ENCODE measurements at places on chromosomes 5 and 9.

GRCh38 chr5:111863801-111864200, 106.8 kb upstream of the NREP start:
- no peak for DNase-seq

DNA sequence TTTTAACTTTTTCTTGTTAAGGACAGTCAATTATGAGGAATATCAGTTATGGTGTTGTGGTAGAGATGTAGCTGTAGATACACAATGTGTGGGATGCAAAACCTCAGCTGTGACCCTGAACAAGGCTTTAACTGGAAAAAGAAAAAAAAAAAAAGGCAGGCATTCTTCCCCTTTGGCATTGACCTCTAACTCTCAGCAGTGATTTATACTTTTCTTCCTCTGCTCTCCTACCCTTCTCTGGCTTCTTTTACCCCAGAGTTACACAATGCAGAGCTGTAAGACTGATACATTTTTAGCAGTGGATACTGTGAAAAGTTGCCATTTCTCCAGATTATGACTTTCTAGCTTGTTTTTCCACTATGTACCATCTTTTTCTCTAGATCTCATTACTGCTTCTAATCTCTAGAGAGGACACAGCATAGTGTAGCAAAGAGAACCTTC, 2.0 kb downstream of the CTNNAL1 start:
- DNase-seq = no peak

GRCh38 chr5:53779541-53779981, 219.1 kb downstream of the NDUFS4 start:
- no peak for DNase-seq

DNA sequence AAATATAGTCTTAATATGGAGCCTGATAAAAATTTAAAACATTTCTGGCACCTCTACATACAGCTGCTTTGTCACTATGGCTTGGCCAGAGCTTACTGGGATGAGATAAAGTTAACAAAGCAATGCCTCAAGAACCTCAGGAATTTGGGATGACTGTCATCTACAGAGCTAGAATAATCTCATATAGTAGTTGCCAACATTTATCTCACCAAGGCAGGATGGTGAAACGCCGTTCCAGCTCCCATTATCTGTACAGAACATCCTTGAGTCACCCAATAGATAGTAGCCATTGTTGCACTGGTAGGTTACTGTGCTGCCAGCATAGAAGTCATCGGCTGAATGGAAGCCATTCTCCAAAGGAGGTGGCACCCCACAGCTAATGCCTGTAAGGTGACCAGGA, 94.6 kb upstream of the TXNDC8 start:
- DNase-seq = no peak

GRCh38 chr5:110751902-110752762, 13.3 kb downstream of the SLC25A46 start:
- no peak for DNase-seq

DNA sequence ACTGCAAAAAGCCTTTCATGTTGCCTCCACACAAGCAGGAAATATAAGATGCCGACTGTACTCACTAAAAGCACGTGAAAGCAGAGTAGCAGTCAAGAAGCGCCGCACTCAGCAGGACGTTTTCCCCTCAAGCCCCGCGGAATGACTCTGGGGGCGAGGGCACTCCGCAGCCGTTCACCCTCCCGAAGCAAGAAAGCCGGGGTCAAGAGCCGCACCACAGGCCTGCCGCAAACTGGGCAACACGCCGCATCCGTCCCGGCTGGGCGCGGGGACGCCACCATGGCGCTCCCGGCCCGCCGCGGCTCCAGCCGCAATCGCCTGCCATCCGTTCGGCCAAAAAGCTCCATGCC, 364 bp downstream of the RPS6 start:
- DNase-seq = peak; percentile 51

DNA sequence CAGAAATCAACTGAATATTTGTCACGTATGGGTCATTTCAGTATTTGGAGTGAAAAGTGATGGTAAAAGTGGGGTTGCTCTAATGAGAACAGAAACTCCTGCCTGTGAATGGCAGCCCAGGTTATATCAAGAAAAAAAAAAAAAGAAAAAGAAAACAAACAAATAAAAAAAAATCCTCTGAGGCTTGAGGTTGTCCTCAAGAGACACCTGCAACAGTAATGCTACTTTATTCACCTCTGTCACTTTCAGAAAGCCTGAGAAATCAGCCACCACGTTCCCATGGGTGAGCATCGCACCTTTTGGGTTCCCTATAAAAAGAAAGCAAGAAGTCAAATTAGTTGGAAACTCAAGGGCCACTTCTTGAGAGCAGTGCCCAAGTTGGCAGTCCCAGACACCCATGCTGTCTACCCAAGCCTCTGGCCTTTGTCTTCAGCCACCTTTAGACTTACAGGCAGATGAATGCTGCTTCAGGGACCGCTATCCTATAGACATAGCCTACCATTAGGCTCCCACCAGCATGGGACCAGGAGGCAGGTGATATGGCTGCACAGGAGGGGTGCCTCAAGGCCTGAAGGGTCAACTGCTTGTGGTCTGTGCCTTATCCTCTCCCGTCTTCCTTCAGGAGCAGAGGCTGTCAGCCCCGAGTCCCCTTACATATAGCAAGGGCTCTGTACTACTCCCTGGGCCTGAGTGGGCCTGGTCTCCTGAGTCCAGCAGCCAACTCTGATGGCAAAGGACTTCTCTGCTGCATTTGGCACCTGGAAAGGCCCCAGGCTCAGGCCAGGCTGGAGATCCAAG, 31.1 kb upstream of the MEIKIN start:
- DNase-seq = peak; percentile 23

- DNase-seq = no peak
Measured at GRCh38 chr5:67153292-67153691, 43.3 kb downstream of the CD180 start.

DNA sequence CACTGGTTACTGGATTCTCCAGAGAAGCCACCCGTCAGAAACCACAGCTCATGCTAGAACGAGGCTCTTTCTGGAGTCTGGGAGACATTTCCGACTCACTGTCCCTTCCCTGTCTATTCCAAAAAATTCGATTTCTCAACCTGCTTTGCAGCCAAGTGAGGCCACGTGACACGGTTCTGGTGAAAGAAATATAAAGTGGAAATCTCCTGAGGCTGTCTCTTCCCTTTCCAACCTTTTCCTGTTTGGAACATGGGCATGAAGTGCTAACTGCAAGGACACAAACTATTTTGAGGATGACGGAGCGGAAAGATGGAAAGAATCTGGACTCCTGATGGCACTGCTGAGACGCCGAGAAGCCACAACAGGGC, 6.1 kb upstream of the PTGS1 start:
- DNase-seq = no peak

DNA sequence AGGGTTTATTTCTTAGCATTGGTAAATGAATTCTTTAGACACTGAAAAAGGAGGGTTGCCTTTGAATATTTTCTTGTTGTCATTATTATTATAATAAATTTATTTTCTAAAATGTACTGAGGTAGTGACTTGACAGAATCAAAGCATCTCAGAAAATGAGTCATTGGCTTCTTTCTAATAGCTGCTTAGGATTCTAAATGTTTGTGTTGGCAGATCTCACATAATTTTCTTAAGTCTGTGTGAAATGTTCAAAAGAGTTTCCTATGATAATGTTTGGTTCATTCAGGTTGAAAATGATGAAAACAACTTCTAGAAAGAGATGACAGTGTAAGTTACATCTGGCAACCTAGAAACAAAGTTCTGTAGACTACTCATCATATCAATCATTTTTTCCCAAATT, 69.7 kb downstream of the SH3GL2 start:
- DNase-seq = no peak

DNA sequence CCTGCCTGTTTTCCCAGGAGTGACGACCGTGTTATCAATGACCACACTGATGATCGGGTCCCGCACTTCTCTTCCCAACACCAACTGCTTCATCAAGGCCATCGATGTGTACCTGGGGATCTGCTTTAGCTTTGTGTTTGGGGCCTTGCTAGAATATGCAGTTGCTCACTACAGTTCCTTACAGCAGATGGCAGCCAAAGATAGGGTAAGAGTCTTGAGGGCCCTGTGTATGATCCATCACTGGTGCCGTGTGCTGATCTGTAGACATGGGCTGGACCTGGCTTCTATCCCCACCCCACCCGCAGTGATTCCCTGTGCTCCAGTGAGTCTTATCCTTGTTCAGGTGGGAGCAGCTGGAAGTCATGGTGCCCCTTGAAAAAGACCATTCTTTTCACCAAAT, 26.0 kb downstream of the GABRP start:
- DNase-seq = no peak

DNA sequence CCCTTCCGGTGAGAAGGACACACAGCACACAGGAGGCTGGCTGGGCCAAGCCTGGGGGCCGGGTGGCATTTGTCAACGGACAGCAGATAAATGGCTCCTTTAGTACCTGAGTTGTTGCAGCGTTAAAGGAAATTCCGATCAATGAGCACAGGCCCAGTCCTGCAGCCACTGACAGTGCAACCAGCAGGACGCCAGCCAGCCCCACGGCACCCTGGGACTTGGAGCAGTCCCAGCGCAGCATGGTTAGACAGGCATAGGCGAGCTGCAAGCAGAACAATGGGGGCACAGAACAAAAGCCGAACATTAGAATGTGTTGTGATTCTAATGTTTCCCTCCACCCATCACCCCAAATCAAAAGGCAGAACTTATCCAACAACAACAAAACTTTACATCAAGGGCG, 39.3 kb downstream of the PTCH1 start:
- no peak for DNase-seq

DNA sequence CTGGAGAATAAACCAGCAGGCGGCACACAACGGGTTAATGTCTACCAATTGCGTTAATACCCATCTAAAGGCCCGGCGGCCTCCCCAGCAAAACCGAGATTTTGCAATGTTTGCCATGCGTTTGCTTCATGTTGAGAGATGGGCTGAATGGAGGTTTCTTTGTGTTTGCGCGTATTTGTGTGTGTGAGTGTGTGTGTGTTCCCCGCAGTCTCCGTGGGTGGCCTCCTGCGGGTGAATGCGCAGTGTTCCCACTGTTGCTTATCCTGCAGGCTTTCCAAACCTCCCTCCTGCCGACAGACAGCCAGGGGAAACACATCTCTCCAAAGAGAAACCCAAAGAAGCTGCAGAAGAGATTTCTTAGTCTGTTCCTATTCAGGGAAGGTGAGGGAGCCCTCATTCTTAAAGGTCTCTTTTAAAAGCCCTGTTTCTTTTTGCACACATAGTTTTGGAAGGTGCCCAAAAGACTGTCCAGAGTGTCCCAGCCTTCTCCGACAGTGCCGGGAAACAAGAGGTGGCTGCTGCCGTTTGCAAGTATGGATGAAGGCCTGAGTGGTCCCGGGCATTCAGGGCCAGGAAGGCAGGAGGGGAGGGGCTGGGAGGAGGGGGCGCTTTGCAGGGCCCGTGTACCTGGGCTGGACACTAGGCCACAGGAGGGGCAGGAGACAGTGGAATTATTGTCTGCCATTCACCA, 103.8 kb upstream of the ERCC6L2 start:
- DNase-seq = peak; percentile 53

GRCh38 chr9:91146391-91147019, 215.2 kb downstream of the AUH start:
- DNase-seq = no peak

DNA sequence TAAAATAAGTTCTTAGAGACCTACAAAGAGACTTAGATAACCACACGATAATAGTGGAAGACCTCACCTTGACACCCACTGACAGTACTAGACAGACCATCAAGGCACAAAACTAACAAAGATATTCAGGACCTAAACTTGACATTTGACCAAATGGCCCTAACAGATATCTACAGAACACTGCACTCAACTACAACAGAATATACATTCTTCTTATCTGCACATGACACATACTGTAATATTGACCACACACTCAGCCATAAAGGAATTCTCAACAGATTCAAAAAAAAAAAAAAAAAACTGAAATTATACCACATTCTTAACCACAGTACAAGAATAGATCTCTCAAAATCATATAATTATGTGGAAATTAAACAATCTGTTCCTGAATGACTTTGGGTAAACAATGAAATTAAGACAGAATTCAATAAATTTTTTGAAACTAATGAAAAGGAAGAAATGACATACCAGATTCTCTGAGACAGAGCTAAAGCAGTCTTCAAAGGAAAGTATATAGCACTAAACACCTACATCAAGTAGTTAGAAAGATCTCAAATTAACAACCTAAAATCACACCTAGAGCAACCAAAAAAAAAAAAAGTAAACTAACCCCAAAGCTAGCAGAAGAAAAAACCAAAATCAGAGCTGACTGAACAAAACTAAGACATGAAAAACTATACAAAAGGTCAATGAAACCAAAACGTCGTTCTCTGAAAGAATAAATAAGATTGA, 362.3 kb upstream of the POU5F2 start:
- DNase-seq = no peak

- peak; percentile 59 for DNase-seq
Measured at GRCh38 chr9:105881654-105882349, 187.5 kb downstream of the TMEM38B start.

- DNase-seq = no peak
Measured at GRCh38 chr9:127778280-127779135, at the start of gene SH2D3C. Gene SH2D3C, minus strand, starts transcription at chr9:127778666. Its CDS starts 39 bp downstream, at chr9:127778627.

GRCh38 chr9:122333169-122333808, 37.5 kb upstream of the PTGS1 start:
- DNase-seq = no peak

DNA sequence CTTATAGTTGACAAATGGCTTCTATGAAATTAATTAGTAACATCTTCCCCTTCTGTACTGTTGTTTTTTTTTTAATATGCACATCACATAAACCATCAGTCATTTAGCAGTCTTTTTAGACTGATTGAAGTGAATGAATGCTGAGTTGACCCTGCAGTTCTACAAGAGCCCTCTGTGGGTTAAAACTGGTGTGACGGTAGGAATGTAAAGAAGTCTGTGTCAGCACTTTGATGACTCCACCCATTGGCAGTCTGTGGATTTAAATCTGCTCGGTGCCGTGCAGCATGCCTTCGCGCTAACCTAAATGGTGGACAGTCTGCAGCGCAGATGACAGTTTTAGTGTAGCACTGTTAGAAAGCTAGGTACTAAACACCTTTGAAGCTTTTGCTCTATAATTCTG, 3.1 kb downstream of the GTF3C4 start:
- no peak for DNase-seq

- DNase-seq = peak; percentile 61
Measured at GRCh38 chr9:77589046-77589795, 58.9 kb downstream of the GNA14 start.

GRCh38 chr5:97412959-97413358, 229.9 kb upstream of the RIOK2 start:
- DNase-seq = no peak

DNA sequence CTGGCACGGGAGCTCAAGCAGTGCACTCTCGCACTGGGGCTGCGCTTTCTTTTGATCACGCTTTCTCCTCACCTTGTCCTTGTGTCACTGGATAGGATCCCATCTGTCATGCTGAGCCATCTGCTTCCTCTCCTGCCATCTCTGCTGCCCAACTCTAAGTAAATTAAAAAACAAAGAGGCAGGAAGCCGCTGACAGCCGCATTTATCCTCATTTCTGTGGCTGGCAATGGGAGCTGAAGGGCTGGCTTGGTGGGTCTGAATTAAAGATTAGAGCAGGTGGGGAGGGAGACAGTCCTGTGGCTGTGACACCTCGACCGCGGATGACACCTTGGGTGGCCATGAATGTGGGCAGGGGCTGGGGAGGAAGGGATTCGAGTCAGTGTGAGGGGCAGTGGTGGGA, 159.2 kb upstream of the ALDH1B1 start:
- DNase-seq = peak; percentile 24

Measured in ureter (tissue), 1 donor.